ENCODE measurements at places on chromosomes 7 and 10. TPM values are rescaled to one million over a fixed set of nuclear protein-coding genes. Genes with fewer than 3 reads are reported as not detected.

DNA sequence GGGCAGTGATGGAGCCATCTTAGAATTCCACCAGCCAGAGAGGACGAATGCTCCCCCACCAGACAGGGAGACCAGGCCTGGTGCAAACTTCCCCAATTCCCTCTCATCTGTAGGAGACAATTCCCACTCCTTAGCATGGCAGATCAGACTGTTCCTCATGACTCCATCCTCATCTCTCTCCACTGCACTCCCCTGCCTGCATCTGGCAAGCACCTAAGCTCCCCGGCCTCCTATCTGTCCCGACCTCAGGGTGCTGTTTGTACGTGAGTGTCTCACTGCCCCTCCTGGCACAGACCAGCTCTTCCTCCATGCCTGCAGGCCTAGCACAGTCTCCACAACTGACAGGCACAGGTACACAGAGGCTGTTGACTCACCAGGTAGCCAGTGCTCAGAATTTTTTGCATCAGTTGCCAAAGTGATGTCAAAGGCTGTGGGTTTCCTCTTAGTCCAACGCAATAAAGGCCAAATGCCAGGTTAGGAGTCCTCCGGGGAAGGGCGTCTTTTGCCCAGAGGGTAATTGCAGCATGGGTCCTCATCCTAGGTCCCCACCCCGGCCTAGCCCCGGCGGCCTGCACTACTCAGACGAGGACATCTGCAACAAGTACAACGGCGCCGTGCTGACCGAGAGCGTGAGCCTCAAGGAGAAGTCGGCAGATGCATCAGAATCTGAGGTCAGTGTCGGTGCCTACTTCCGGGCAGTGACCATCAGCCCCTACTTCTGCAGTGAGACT is 436.8 kb upstream of the FOXK1 start:
- DNase-seq: no peak

DNA sequence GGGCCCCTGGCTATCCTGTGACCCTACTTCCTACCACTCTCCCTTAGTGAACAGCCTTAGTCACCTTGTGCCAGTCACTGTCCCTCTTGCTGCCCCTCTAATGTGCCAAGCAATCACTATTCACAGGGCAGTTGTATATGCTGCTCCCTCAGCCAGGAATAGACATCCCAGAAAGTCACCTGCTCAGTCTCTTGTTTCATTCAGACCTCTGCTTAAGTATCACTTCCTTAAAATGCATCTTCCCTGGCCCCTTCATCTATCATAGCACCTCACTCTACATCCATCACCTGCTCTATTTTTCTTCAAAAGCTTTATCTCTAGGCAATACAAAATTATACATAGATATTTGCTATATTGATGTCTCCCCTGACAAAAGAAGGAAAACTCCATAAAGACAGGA is 328.4 kb upstream of the NFE2L3 start:
- DNase-seq: no peak

GRCh38 chr7:140053812-140054539 is 8.8 kb downstream of the PARP12 start:
- DNase-seq: no peak

- DNase-seq: no peak
Measured at GRCh38 chr7:29881724-29882123, 75.4 kb downstream of the WIPF3 start.

DNA sequence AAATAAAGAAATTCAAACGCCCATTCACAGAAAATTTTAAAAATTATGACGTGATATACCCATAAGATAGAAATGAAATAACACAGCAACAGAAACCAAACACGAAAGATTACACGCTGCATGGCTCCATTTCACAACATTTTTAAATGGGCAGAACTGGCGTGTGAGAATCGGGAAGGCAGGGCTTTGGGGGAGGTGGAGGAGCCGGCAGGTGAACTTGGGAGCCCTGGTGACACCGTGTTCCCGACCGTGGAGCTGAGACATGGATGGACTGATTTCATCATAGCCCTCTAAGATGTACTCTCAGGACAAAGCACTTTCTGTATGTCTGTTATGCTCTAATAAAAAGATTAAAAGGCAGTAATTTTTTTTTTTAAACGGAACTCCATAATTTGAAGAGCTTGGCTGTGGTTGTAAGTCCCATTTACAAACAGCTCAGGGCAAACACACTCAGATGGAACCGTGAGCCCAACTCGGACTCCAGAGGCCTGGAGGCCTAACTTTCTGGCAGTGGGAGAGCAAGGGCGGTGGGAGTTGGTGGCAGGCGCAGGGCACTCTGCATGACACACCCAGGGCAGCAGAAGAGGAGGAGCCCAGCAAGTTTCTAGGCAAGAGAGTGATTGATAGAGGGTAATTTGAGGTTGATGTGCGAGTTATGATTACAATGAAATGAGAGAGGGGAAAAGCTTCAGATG is 203.4 kb downstream of the MAD1L1 start:
- DNase-seq: no peak

The AGR2 gene
- 2.0 TPM for polyA plus RNA-seq

The EPO gene
- polyA plus RNA-seq: not detected

The HECW1 gene
- polyA plus RNA-seq: 1.7 TPM

Measured in brain (organoid and tissue), 16 donors.